ENCODE measurements at places on chromosomes 1 and 21.
A peak's percentile ranks its signal among the peaks of the same experiment; 100 is the strongest.

DNA sequence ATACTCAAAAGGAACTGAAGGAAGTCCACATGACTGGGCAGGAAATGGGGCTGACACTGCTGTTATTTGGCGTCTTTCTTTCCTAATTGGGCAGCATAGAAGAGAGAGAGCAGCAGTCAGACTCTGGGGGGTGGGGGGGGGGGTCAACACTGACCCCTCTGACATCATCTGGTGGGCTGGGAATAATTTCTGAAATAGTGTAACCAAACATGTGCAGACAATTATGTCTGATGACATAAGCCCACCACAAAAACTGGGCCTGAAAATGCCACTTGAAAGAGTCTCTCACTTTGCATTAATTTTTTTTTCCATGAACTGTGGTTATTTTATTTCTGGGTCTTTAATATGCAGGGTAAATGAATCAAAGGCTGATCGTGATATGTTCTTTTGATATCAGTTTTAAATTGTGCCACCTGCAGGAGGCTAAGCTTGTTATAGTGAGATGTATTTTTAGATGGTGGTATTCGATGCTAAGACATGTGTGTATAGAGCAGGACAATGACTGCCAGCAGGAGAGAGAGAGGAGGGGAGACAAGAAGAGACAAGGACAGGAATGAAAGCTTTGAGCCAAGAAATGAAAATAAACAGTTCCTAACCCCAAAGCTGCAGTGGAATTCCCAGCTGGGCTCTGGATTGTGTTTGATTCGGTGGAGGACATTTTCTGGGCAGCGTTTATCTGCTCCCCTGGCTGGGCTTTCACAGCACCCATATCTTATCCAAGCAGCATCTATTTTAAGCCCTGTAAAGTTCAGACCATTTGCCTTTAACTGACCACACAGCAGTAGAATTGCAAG lies 264.7 kb downstream of the PBX1 start:
- DNase-seq: no peak

GRCh38 chr1:177170756-177171535 lies at the start of gene BRINP2:
Gene BRINP2, plus strand, starts transcription at chr1:177170958. Its CDS starts 58,919 bp downstream, at chr1:177229877.
- DNase-seq: peak; percentile 43

- no peak for DNase-seq
Measured at GRCh38 chr1:7425229-7425628, 345.9 kb upstream of the VAMP3 start.

- no peak for DNase-seq
Measured at GRCh38 chr1:185895208-185895900, 161.2 kb downstream of the HMCN1 start.

DNA sequence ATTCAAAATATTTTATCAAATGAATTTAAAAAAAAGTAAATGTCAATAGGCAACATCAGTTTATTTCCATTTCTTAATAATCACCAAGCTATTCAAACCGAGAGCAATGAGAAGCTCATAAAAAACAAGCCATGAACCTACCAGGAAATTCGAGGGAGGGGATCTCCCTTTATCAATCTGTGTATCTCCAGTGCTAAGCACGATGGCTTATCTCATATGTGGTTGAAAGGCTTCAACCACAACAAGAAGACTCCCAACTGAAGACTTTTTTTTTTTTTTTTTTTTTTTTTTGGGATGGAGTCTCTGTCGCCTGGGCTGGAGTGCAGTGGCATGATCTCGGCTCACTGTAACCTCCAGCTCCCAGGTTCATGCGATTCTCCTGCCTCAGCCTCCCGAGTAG lies 833.3 kb downstream of the USP25 start:
- DNase-seq: no peak

DNA sequence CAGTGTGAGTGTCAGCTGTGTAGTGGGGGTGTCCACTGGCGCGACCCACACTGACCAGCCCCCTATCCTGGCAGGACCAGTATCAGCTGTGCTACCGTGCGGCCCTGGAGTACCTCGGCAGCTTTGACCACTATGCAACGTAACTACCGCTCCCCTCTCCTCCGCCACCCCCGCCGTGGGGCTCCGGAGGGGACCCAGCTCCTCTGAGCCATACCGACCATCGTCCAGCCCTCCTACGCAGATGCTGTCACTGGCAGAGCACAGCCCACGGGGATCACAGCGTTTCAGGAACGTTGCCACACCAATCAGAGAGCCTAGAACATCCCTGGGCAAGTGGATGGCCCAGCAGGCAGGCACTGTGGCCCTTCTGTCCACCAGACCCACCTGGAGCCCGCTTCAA lies 28.1 kb upstream of the KDM4A start:
- no peak for DNase-seq
